Liver (tissue), 10 donors: ENCODE measurements at places on chromosomes 7 and 10. TPM values are rescaled to one million over a fixed set of nuclear protein-coding genes. Genes with fewer than 3 reads are reported as not detected.

The FGFBP3 gene
- 0.25 TPM for total RNA-seq

The GSDME gene
- 3.2 TPM for total RNA-seq

The GNGT1 gene
- not detected for total RNA-seq

The FKBP6 gene
- not detected for total RNA-seq

DNA sequence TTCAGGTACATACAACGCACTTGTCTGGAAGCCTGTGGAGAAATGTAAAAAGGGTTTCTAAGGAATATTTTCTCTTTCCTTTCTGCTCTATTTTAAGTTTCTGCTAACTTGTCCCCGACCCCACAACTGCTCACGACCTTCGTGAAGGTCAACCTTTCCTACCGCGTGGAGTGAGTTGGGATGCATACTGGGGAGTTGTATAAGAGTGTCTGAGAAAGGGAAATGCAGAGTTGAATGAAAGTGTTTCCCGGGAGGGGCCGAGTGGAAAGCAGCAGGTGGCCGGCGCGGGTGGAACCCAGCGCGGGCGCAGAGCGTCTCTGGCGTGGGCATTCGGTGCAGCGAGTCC lies 17.9 kb upstream of the ACBD5 start:
- no peak for DNase-seq

DNA sequence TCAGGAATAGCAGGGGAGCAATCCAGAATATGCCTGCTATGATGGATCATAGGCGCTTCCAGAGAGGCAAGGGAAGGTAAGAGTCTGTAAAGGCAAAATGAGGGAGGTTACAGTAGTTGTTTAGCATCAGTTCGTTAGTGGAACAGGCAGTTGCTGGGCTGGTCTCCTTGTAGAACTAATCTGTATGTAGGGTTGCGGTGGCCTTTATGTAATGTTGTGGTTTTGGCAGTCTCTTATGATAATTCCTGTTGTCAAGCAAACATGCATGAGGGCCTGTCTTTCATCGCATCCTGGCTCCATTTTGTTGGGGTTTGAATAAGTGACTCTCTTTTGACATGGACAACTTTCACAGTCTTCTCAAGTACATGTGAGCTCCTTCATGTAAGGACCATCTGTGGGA lies 427.8 kb upstream of the LRGUK start:
- DNase-seq = no peak

- DNase-seq = no peak
These were observed 21.4 kb upstream of the AOC1 start for GRCh38 chr7:150830937-150831336.
